ENCODE measurements at places on chromosomes 7 and 10. TPM values are rescaled to one million over a fixed set of nuclear protein-coding genes. Genes with fewer than 3 reads are reported as not detected.

Gene CRPPA
- total RNA-seq: 1.1 TPM

Gene TSPAN12
- not detected for total RNA-seq

Gene PLXDC2
- total RNA-seq: not detected

DNA sequence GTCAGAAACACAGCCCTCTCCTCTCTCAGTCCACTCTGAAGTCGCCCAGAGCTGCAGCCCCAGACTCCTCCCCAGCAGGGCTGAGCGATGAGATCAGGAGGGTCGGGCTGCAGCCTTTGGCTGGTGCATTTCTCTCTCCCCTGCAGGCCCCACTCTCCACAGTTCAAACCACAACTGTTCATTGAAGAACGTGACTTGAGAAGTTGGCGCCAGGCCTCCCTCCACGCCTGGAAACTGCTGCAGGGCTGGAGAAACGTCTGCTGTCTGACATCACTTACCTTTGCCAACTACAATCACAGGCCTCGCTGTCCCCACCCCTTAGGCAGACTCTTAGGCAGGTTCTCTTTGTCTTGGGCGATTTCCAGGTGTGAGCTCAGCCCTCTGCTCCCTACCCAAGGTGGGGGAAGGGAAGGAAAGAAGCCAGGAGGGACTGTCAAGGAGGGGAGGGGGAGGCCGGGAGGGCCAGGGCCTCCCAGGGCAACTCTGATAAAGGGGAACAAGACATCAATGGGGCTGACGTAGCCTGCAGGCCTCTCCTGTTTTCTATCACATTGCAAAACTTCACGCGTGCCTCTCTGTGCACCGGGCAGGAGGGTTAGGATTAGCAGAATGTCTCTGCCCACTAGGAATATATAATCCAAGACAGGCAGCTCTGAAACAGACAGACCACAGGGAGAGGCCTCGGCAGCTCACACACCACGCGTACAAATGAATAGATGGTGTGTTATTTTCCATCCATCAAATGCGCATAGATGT, 32.7 kb downstream of the CALML5 start:
- no peak for DNase-seq
- peaks cover 4% of the 10 kb centered on the region for H3K27me3 ChIP-seq
- H3K4me1 ChIP-seq: no peaks in the 10 kb centered on the region
- H3K4me3 ChIP-seq: no peak overlapping the region

GRCh38 chr7:130721486-130722277, 12.3 kb downstream of the KLF14 start:
- peak; percentile 50 for DNase-seq
- H3K4me1 ChIP-seq: no peaks in the 10 kb centered on the region
- H3K36me3 ChIP-seq: no peaks in the 10 kb centered on the region
- no peak overlapping the region for H3K27ac ChIP-seq
- H3K4me3 ChIP-seq: no peak overlapping the region
- H3K27me3 ChIP-seq: peaks cover 32% of the 10 kb centered on the region

DNA sequence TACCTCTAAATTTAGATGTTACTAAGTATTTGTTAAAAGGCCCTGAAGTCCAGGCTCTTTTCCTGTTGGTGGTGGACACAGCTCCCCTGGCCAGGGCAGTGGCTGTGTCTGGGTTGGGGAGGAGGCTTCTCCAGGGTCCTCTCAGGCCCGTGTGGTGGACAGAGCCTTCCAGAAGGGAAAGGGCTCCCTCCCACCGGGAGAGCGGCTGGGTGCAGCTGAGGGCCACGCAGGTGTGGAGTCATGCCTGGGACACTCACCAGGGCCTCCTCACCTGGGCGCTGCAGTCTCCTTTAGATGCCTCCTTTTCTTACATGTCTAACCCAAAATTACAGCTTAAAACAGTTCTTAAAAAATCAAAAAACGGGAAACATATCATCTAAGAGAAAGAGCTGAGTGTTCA, 128.2 kb upstream of the TCERG1L start:
- H3K27me3 ChIP-seq: no peaks in the 10 kb centered on the region
- no peak overlapping the region for H3K27ac ChIP-seq
- H3K4me1 ChIP-seq: no peaks in the 10 kb centered on the region
- DNase-seq: no peak

DNA sequence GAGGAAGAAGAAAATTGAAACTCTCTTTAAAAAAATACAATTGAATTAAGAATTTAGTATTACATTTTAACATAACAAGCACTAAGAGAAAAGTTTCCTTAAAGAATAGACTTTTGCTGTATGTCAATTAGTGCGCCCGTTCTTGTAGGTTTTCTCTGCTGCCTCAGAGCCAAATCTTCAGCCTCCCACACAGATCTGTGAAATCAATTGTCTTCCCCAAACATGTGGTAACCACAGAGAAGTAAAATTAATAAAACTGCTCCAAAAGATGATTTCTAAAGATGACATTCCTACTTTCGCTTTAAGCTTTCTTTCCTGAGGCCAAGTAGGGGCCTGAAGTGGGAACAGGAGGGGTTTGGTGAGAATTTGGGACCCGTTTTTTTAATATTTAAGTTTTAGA, 113.2 kb upstream of the ADO start:
- H3K27me3 ChIP-seq: no peaks in the 10 kb centered on the region
- peaks cover 25% of the 10 kb centered on the region for H3K4me1 ChIP-seq

- no peak overlapping the region for H3K27ac ChIP-seq
- peaks cover 15% of the 10 kb centered on the region for H3K27me3 ChIP-seq
- no peak for DNase-seq
- no peaks in the 10 kb centered on the region for H3K36me3 ChIP-seq
Observed at GRCh38 chr10:62333988-62334682, 40.0 kb upstream of the ZNF365 start.

- no peaks in the 10 kb centered on the region for H3K27me3 ChIP-seq
- H3K4me1 ChIP-seq: no peaks in the 10 kb centered on the region
- no peak overlapping the region for H3K4me3 ChIP-seq
- DNase-seq: no peak
Observed at GRCh38 chr7:101589052-101589451, 40.0 kb downstream of the MYL10 start.

DNA sequence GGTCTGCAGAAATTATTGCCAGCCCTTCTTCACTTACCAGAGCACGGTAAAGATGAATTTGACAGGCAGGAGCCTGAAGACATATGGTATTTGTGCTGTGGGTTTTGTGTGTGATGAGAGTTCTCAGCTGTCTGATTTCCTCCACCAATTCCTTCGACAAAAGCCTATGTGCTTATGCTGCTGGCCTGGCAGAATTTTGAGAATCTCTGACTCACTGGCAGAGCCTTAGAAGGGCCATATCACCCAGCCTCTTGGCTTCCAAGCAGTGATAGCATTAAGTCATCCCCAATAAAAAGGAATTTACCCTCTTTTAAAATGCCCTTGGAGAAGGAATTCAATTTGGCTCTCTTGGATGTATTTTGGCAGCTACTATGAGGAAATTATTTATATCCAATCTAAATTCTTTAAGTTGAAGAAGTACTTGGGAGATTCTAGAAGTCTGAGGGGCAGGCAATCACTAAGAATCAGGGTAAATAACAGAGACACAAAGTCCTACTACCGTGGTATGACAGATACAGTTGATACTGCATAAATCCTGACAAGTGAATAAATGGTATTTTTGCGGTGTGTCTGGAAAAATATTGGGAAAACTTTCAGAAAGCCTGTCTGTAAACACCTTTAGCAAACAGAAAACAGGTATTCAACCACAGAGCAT, 68.6 kb upstream of the EFCAB10 start:
- H3K36me3 ChIP-seq: no peaks in the 10 kb centered on the region
- H3K4me3 ChIP-seq: no peak overlapping the region
- H3K27me3 ChIP-seq: no peaks in the 10 kb centered on the region
- H3K4me1 ChIP-seq: peaks cover 14% of the 10 kb centered on the region

DNA sequence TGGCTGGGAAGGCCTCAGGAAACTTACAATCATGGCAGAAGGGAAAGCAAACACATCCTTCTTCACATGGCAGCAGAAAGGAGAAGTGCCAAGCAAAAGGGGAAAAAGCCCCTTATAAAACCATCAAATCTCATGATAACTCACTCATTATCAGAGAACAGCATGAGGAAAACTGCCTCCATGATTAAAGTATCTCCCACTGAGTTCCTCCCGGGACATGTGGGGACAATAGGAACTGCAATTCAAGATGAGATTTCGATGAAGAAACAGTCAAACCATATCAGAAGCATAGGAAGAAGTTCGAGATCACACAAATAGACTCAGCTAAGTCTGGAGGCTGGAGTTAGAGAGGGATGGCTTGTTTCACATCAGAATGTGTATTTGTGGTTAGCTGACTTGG, 869.4 kb upstream of the PHF14 start:
- no peaks in the 10 kb centered on the region for H3K27me3 ChIP-seq
- no peak for DNase-seq
- no peaks in the 10 kb centered on the region for H3K4me1 ChIP-seq
- no peak overlapping the region for H3K27ac ChIP-seq
- H3K4me3 ChIP-seq: no peak overlapping the region

- no peak overlapping the region for H3K4me3 ChIP-seq
- H3K27ac ChIP-seq: no peak overlapping the region
- H3K27me3 ChIP-seq: no peaks in the 10 kb centered on the region
- no peaks in the 10 kb centered on the region for H3K36me3 ChIP-seq
Observed at GRCh38 chr7:126768836-126769235, 483.9 kb downstream of the GRM8 start.

- no peak overlapping the region for H3K4me3 ChIP-seq
- peaks cover 24% of the 10 kb centered on the region for H3K4me1 ChIP-seq
- peaks cover 7% of the 10 kb centered on the region for H3K36me3 ChIP-seq
Observed at GRCh38 chr7:151240536-151240935, 8.0 kb downstream of the SMARCD3 start.

GRCh38 chr10:123147635-123148413, at the start of gene HMX2:
Gene HMX2 (plus strand): TSS chr10:123148136. CDS start chr10:123148379, 243 bp downstream.
- H3K36me3 ChIP-seq: peaks cover 5% of the 10 kb centered on the region
- peak within 1 kb of the TSS; percentile 40 for H3K4me3 ChIP-seq
- no peak for DNase-seq
- peaks cover 45% of the 10 kb centered on the region for H3K4me1 ChIP-seq

DNA sequence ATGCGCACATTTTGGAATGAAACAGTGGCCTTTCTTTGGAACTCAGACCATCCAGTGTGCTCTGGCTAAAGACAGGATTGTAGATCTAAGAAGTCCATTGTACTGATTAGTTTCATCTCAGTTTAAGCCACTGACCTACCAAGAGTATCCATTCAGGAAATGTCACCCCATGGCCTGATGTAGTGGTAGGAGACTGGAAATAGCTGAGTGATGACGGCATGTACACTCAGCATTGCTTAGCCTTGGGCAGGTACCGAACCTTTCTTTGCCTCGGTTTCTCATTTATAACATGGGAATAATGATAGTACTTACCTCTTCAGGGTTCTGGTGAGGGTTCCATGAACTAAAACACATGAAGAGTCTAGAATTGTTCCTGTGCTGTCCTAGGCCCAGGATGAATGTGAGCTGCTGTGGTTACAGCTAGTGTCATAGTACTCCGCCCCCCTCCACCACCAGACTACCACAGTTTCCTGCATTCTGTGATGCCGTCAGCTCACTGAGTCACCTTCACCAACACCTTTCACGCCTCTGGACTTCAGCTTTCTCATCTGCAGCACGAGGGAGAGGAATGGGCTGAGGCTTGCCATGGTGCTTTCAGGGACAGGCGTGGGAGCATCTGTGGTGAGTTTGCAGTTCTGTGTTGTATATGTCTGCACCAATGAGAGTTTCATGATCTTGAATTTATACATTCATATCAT, 484.0 kb upstream of the GALNT17 start:
- peak overlapping the region; percentile 52 for H3K4me3 ChIP-seq
- H3K4me1 ChIP-seq: peaks cover 35% of the 10 kb centered on the region
- peak overlapping the region; percentile 86 for H3K27ac ChIP-seq
- peak; percentile 96 for DNase-seq

DNA sequence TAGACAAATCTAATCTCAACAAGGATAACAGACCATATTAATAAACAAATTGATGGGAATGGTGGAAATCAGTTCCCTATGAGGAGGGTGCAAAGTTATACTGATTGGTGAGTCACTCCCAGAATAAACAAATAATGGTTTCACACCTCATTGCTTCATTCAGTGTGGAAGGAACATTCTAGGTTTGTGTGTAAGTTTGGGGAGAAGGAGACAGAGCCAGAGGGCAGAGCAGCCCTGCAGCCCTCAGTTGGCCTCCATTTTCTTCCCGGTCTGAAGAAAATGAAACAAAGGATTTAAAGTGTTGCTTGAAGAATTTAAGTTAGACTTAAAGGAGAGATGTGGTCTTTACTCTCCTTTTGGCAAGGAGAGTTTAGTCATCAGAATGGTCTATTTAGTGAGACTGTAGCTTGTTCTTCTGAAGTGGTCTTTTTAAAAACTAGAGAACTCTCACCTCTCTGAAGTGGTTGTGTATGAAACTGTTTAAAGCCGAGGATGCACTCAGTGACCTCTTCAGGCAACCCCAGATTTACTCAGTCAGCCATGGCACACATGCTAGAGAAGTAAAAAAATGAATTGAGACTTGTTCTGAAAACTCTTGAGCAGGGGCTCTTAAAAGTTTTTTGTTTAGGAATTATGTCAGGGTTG, 27.2 kb downstream of the IKZF1 start:
- peaks cover 57% of the 10 kb centered on the region for H3K4me1 ChIP-seq
- H3K27ac ChIP-seq: no peak overlapping the region
- peak overlapping the region; percentile 58 for H3K4me3 ChIP-seq

DNA sequence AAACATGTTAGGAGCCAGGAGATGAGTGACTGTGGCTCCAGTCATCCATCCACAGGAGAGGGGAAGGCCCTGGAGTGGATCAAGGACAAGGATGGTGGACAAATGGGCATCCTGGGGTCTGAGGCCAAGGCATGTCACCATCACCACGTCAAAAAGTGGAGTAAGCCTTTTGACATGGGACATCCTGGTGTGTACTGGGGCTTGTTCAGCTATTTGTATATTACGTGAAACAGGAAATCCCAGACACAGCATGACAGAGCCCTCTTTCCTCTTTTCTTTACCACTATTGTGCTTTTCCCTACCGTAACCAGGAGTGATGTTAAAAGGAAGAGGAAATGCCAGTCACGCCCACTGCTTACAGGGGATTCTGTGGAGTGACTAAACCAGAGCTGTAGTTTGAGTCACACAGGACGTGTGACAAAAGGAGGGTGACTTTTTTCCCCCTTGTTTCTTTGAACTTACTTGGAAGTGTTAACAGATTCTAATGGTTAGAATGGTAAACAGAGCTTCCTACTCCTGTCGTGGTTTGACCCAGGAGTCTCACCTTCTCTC, 15.4 kb downstream of the ACSL5 start:
- peak; percentile 78 for DNase-seq
- peak overlapping the region; percentile 80 for H3K27ac ChIP-seq
- peak overlapping the region; percentile 29 for H3K4me3 ChIP-seq
- H3K4me1 ChIP-seq: peaks cover 42% of the 10 kb centered on the region
- no peaks in the 10 kb centered on the region for H3K27me3 ChIP-seq

Measured in activated CD8-positive, alpha-beta memory T cell treated with anti-CD3 and anti-CD28 coated beads, Interleukin-2, amount 10 ng/mL, durations not matched to agents 7 days and 5 days (primary cell).